ENCODE measurements at places on chromosomes 12 and 14.

- no peak for DNase-seq
Observed at GRCh38 chr14:51666070-51666469, 14.4 kb downstream of the FRMD6 start.

- no peak for DNase-seq
Observed at GRCh38 chr12:31558521-31558920, 32.4 kb downstream of the DENND5B start.

- DNase-seq: no peak
Observed at GRCh38 chr14:88352698-88353097, 29.6 kb upstream of the KCNK10 start.

DNA sequence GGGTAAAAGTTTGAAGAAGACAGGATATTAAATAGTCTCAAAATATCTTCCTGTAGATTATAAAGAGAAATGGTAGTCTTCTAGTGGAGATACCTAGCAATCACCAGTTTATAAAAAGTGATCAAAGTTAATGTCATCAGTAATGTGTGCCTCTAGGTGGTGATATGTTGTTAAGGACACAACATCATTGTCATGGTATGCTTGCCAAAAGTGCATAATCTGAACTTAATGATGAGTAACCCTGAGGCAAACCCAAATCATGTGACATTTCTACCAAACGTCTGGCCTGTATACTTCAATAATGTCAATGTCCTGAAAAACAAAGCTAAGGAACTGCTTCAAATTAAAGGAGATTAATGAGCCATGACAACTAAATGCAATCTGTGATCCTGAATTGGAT is 214.7 kb downstream of the PHLDA1 start:
- DNase-seq: peak; percentile 79

DNA sequence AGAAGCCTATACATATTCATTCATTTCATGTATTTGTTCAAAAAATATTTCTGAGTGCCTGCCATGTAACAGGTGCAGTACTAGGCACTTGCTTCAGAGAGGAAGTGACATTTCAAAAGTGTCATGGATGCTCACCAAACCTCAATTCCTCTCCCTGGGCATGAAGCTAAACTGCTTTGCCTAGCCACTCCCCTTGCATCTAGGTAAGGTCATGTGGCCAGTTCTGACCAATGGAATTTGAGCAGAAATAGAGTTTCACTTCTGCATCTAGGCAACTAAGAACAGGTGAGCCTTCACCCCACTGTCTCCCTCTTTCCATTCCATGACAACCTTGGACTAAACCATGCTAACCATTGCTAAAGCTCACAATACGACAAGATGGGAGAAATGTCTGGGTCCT is 27.6 kb downstream of the TC2N start:
- DNase-seq: no peak

DNA sequence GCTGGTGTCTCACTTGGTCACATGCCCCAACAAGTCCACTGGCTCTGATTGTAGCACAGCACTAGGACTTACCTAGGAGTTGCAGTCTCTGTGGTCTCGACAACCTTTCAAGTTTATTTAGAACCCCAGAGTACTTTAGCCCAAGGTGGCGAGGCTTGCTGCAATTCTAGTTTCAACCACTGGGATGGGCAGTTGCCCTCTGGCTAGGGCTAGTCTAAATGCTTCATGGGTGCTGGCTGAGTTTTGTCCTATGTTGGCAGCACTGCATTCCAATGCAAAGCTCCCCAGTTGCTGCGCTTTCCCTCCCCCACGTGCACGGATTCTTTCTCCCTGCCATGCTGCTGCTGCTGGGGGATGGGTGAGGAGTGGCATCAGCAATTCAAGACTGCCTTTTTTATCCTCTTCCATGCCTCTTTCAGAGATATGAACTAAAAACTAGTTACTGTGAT is 207.9 kb downstream of the SYNE2 start:
- DNase-seq: no peak

Measured in T-helper 2 cell (primary cell).